NCI-H1417 treated with DMSO at 0.1 percent for 48 hours (cell line): ENCODE measurements at places on chromosomes 13 and 19.
A peak's percentile ranks its signal among the peaks of the same experiment; 100 is the strongest.

GRCh38 chr13:109481040-109481439 is 305.3 kb downstream of the IRS2 start:
- DNase-seq: no peak

DNA sequence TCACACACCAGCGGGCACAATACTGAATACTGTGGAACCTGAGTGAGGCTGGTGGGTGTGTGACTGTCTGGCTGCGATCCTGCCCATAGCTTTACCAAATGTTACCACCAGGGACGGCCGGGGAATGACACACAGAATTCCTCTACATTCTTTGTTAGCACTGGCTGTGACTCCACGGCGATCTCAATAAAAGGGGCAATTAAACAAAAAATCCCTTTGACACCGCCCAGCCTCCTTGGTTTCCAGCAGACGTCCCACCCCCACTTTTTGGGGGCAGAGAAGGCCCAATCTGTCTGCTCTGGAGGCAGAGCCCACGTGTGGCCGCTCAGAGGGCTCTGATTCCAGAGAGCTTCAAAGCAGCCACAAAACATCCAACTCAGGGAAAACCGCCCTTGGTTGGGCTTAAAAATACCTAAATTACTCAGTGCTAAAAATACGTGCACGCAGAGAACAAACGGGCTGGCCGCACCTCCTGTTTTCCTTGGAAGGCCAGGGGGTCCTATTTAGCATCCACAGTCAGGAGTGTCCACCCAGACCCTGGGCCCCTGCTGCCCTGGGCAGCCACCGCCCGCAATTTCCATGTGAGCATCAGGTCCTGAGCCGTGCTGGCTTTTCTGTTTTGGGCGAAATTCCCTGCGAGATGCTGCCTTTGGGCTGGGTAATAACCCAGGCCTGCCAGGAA is 47.8 kb downstream of the GADD45B start:
- no peak for DNase-seq

- DNase-seq: no peak
Observed at GRCh38 chr13:80572308-80572922, 231.5 kb upstream of the SPRY2 start.

DNA sequence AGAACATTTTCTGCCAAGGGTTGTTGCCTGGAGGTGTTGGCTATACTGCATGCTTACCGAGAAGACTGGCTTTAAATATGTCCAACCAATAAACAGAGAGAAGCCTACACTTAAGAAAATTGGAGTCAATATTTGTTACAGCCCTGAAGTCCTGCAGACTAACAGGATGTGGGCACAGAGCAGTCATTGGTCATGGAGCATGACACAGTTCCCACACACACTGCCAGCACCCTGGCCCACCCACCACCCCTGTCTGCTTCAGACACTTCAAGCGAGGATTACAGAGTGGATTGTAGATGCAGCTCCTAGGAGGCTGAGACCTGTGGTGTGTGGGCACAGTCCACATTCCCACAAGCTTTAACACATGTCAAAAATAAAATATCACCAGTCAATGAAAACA is 21.0 kb upstream of the SERP2 start:
- no peak for DNase-seq

DNA sequence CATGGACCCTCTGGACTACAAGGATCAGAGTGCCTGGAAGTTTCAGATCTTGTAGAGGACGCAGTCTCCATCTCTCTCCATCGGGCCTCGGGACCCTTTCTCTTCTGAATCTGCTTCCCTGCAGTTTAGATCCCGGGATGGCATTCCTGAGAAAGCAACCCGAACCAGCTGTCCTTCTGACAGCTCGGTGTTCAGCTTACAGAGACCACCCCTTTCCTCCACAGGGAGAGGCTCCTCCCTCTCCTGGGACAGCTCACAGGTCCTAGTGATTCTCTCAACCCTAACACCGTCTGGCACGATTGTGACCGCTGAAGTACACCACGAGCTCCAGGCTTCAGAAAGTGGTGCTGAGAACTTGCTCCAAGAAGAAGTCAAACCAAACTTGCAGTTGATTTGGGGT is 18.2 kb downstream of the CRX start:
- no peak for DNase-seq

GRCh38 chr19:23481043-23481442 is 85.8 kb upstream of the ZNF91 start:
- DNase-seq: no peak

DNA sequence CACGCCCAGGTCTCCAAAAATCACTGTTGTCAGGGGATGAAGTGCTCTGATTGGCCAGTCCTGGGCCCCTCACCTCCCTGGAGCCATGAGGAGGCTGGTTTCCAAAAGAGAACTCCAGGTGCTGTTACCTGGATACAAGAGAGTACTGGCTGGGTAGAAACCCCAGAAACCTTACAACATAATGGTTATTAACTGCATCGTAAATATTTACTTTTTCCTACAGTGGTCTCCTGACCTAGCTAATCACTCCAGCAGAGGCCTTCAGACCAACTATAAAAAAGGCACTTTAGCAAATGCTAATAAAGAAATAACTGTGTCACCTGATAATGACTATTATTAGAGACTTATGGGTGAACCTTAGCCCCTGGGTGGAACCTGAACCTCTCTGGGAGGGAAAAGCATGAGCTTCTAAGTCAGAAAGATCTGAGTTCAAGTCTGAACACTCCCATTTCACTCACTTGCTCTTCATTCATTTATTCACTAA is 1.5 kb upstream of the IGSF23 start:
- DNase-seq: peak; percentile 95
